ENCODE measurements at places on chromosomes 1 and 21. TPM values are rescaled to one million over a fixed set of nuclear protein-coding genes. Genes with fewer than 3 reads are reported as not detected.
A peak's percentile ranks its signal among the peaks of the same experiment; 100 is the strongest.

DNA sequence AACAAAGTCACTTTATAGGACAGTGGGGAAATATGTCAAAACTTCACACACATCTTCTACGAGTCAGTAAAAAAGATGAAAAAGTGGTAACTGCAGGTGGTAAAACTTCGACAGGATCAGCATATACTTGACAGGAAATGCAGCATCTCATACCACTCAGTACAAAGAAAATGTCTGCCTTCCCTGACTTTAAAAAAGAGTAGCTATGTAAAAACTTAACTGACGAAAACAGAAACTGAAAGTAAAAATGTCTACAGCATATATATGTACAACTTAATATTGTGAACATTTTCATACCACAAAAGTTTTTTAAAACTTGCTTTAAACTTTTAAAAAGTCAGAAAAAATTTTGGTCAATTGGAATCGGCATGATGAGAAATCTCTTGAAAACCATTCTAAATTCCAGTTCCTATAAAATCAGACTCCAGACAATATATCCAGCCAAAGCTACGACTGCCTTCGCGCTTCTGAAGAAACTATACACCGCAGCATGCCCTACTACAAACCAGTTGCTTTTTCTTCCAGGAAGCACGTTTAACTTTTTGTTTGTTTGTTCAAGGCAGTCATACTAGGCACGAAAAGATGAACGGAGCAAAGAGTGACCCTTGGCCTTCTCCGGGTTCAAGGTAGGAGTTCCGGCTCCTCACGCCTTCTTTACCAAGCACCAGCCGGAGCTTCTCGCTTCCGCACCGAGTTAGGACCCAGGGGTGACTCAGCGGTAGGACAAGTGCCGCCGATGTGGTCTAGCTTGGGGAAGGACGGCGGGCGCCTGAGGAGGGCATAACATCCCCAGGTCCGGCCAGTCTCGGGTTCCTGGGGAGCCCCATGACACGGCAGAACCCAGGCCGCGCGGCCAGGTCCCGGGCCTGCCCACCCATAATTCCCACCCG is 612 bp downstream of the PSMA5 start:
- DNase-seq: peak; percentile 30

- no peak for DNase-seq
Observed at GRCh38 chr1:226625832-226626576, 77.4 kb downstream of the STUM start.

DNA sequence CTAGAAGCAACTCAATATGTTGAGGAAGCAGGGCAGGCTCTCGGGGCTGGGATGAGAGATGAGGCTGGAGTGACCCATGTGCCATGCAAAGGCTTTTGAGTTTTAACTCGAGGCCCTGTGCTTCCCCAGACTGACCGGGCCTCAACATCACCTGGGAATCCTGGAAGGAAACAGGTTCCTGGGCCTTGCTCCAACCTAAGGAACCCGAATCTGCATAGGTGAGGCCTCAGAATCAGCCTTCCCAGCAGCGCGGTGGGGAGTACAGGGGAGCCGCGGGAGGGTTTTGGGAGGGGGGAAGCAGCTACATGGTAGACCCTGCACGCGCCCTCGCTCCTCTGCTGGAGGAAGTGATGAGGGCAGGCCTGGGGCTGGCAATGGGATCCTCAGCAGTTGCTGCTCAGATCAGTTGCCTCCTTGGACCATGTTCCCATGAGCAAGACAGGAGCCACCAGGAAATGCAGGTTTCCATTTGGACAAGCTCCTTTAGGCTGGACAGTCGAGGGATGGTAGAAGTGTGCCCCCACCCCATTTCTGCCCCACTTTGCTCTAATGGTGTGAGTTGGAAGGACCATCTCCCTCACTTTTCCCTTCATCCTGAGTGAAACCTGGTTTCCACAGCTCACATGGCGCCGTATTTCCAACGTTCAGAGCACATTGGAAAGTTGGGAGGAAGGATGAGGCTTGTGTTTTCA is 4.5 kb upstream of the KIAA1614 start:
- DNase-seq: no peak

- no peak for DNase-seq
Observed at GRCh38 chr1:117022114-117022513, 20.6 kb downstream of the CD101 start.

GRCh38 chr1:162695687-162696086 is 63.4 kb downstream of the DDR2 start:
- DNase-seq: no peak

The MYCL gene
- 10.9 TPM for polyA plus RNA-seq

- no peak for DNase-seq
Observed at GRCh38 chr1:11610629-11611180, 43.5 kb downstream of the FBXO2 start.

DNA sequence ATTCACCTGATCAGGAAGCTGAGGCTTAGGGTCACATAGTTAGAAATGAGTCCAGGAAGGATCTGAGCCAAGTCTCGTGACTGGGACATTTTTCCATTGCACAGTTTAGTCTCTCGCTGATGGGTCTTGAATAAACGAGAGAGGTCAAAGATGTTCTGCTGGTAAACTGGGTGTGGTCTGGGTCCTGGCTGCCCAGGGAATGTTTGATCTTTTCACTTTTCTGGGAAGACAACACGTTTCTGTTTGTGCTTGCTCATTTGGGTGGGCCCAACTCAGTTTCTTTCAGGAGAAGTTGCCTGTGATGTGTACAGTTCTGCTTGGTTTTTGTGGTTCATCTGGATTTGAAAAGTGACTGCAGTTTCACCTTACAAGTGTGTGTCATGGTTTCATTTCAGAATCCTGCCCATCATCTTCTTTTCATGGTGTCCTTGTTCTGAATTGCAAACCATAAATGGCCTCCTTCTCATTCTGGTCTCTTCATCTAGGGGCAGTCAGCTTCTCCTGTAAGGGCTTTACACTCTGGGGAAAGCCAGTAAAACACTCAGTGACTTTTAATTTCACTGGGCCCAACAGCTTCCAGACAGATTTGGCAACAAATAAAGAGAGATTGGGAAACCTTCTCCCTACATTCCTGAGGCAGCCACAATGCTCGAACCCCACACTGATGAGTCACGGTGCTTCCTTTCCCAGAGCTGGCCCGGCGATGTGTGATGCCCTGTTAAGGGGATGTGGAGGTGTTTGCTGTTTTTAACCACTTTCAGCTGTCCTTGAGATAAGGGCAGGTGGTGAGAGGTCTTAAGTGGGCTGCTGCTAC is 7.2 kb upstream of the TACSTD2 start:
- DNase-seq: peak; percentile 77

The CFH gene
- 22.1 TPM for polyA plus RNA-seq

- no peak for DNase-seq
Observed at GRCh38 chr1:87903242-87903641, 574.6 kb downstream of the LMO4 start.

DNA sequence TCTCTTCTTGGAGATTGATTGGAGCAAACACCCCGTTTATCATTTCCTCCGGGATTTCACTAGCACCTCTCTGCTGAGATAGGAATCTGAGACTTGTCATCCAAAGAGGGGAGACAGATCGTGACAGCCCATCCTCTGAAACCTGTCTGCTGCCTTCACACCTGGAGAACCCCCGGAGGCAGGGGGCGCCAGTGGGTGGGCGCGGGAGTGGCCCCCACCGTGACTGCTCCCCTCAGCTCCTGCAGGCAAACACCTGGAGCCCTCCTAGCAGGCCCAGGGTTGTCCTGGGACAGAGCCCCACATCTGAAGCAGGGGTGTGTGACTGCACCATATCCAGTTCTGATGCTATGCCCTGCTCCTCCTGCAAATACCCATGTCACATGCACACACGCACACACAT is 209.5 kb upstream of the POU3F1 start:
- no peak for DNase-seq

The PIK3CD gene
- polyA plus RNA-seq: 5.7 TPM

DNA sequence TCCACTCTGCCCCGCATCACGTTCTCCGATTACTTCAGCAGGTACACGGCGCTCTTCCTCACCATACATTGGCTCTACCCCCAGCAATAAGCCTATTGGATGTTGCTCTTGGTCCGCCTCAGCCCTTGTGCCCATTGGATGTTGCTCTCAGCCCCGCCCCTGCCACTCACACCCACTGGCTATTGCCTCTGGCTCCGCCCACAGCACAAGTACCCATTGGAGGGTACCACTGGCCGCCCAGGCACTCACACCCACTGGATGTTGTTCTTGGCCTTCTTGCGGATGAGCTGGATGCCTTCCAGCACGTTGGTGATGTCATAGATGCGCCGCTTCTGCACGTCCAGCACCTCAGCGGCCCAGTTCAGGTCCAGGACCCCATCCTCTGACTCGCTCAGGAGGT is 9.4 kb downstream of the E2F2 start:
- DNase-seq: no peak

- DNase-seq: no peak
Observed at GRCh38 chr1:155681776-155682175, 6.8 kb downstream of the YY1AP1 start.

The CHIA gene
- polyA plus RNA-seq: 0.65 TPM

DNA sequence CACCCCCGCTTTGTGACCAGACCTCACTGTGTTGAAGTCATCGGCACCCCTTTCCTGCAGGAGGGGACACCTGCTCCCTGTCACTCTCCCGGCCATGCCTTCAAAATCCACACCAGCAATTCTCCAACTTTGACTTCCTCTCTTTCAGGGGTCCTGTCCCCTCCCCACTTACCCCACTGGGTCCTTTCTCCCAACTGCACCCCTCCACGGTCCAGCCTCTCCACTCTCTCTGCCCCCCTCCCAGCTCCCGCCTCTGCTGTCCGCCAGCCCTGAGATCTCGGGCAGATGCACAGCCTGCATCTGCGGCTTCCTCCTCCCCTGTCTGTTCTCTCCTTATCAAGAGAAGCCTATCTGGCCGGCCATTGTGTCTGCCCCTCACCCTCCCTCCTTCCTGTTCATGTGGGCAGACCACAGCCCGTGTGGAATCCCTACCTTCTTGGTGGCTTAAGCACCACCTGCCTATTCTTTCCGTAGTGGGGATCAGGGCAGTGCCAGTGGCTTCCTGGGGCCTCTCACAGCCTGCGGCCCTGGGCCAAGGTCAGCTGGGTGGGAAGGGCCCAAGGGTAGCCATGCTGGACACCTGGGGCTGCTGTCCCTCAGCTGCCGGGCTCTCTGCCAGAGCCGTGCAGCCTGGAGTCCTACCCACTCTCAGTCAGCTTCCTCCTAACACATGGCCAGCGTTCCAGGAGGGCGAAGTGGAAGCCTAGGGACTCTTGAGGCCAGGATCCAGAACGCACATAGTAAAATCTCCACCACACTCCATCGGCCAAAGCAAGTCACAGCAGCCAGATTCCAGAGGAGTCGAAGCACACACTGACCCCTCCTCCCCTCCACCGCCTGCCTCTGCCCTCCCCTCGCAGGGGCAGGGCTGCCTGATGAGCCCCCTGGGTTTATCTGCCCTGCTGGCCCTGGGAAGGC is 5.1 kb upstream of the HES4 start:
- peak; percentile 56 for DNase-seq

The MNDA gene
- 4.3 TPM for polyA plus RNA-seq

The TMEM52 gene
- polyA plus RNA-seq: 1.5 TPM

- DNase-seq: no peak
Observed at GRCh38 chr1:166700696-166701095, 138.6 kb upstream of the POGK start.

DNA sequence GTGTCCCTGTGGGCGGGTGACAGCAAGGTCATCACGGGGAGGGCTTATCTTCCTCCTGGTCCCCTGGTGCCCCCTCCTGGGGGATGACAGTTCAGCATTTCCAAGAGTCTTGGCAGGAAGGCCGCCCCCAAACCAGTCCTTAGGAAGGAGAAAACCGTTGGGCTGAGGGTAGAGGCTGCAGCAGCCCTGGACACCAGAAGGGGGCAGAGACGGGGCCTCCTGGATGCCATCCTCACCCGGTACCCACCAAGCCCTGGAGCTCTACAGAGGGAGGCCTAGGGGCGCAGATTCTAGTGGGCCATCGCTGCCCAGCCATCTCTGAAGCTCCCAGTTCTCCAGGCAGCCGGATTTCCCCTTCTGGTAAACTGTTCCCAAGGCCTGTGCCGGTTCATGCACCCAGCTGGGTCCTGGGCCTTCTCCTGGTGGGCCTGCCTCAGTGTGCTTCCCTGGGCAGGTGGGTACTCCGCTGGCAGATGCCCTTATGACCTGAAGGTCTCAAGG is 14.8 kb upstream of the ZNF669 start:
- no peak for DNase-seq

DNA sequence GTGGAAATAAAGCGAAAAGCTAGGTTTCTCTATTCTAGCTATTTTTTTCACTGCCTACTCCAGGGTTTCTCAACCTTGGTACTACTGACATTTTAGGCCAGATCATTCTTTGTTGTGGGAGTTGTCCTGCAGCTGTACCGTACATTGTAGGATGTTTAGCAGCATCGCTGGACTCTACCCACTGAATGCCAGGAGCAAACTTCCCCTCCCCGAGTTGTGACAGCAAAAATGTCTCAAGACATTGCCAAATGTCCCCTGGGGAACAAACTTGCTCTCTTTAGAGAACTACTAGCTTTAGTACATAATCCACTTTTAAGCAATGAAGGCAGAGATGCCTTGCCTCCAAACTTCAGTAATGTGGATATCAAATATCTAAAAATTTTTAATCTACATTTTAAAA is 122.8 kb downstream of the PLPPR5 start:
- DNase-seq: no peak

DNA sequence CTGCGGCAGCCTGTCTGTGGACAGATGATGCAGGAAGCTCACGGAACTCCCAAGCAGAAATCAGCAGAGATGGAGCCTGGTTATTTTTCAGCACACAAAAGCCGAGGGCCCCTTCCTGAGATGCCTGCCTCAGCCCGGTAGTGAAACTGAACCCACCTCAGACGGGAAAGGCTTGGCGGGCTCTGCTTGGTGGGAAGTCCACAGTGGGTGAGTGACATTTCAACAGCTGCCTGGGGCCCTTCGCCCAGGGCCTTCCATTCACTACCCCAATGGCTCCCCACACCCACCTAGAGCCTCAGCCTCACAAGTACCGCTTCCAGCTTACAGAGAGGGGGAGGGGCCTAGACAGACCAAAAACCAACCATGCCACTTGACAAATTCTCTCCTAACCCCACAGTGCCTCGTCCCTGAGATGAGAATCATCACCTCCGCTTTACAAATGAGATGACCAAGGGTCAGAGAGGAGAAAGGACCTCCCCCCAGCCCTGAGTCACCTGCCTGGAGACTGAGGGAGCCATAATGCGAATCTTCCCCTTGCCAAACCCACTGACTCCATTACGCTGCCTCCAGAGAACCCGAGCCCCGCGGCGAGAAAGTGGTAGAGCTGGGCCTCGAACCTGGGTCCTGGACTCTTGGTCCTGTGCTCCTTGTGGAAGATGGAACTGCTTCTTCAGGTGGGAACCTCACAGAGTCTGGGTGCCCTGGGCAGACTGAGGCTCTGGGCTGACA is 3.4 kb upstream of the ECE1 start:
- no peak for DNase-seq

GRCh38 chr1:147641695-147642592 is 28.4 kb downstream of the ACP6 start:
- peak; percentile 23 for DNase-seq

GRCh38 chr1:188343914-188344313 is 1515.2 kb downstream of the PLA2G4A start:
- DNase-seq: no peak

The POU3F1 gene
- polyA plus RNA-seq: not detected

The PAFAH2 gene
- 11.6 TPM for polyA plus RNA-seq

The LEPROT gene
- 138 TPM for polyA plus RNA-seq

GRCh38 chr1:84450910-84451309 is 28.2 kb upstream of the RPF1 start:
- no peak for DNase-seq

GRCh38 chr1:84122780-84123382 is 21.2 kb upstream of the PRKACB start:
- no peak for DNase-seq

- DNase-seq: no peak
Observed at GRCh38 chr1:93633313-93633712, 48.3 kb downstream of the BCAR3 start.

GRCh38 chr1:22275626-22276395 is 132.9 kb upstream of the WNT4 start:
- no peak for DNase-seq

All from right lung (tissue), 10 donors.